Esophagus muscularis mucosa (tissue), 4 donors: ENCODE measurements at places on chromosomes 16 and 17.

GRCh38 chr17:45787044-45787443, 2.9 kb downstream of the CRHR1 start:
- H3K36me3 ChIP-seq: no peaks in the 10 kb centered on the region
- no peak overlapping the region for H3K27ac ChIP-seq
- no peak overlapping the region for H3K4me3 ChIP-seq
- peaks cover 90% of the 10 kb centered on the region for H3K27me3 ChIP-seq

- no peaks in the 10 kb centered on the region for H3K4me1 ChIP-seq
- H3K27me3 ChIP-seq: no peaks in the 10 kb centered on the region
- no peak for DNase-seq
- no peak overlapping the region for H3K4me3 ChIP-seq
- no peaks in the 10 kb centered on the region for H3K36me3 ChIP-seq
These were observed 1540.3 kb downstream of the CDH11 start for GRCh38 chr16:63581570-63581969.

GRCh38 chr16:57021757-57022156, 32.4 kb downstream of the NLRC5 start:
- no peak overlapping the region for H3K4me3 ChIP-seq
- H3K4me1 ChIP-seq: no peaks in the 10 kb centered on the region
- no peak for DNase-seq
- H3K36me3 ChIP-seq: peaks cover 71% of the 10 kb centered on the region

DNA sequence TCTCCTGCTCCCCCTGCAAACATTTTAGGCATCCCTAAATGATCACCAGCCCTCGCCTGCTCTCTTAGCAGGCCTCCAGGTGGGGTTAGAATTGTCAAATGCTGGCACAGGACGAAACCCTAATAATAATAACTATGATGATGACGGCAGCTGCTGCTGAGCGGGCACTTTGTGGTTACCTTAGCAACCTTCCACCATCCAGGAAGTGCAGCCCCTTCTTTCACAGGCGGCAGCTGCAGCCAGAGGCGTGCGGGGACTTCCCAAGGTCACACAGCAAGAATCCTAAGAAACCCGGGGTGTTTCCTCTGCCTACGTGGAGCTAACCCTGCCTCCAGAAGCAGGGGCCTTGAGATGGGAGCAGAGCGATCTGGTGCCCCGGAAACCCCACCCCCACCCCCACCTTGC, 22.4 kb upstream of the EIF1 start:
- DNase-seq: no peak
- peak overlapping the region; percentile 85 for H3K27ac ChIP-seq
- H3K36me3 ChIP-seq: no peaks in the 10 kb centered on the region
- H3K27me3 ChIP-seq: no peaks in the 10 kb centered on the region
- peaks cover 28% of the 10 kb centered on the region for H3K4me1 ChIP-seq

DNA sequence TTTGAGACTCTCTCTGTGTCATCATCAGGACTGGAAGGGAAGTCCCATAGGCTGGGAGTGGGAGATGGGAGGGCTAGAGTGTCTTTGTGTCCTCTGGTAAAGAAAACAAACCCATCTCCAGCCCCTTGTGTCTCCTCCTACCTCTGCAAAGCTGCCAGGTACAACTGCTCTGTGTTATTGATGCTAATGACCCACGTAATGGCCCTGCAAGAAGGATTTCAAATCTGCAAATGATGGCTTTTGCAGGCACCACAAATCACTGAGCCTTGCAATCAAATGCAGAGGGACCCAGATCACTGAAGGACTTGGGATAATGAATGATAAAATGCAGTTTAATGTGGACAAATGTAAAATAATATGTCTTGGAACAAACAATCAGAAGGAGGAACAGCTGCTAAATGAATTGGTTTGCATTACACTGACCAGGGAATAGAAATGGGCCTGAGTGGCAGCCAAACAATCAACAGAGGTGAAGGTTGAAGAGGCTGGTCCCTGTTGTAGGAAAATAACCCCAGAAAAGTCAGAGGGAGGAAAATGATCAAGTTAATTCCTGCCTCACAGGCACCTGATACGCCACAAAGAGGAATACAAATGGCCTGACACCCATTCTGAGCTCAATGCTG, 425.1 kb downstream of the UTP18 start:
- no peaks in the 10 kb centered on the region for H3K36me3 ChIP-seq
- no peaks in the 10 kb centered on the region for H3K4me1 ChIP-seq
- no peaks in the 10 kb centered on the region for H3K27me3 ChIP-seq
- no peak overlapping the region for H3K4me3 ChIP-seq
- DNase-seq: no peak

GRCh38 chr17:37168731-37169353, 206.9 kb upstream of the C17orf78 start:
- DNase-seq: no peak
- H3K4me1 ChIP-seq: no peaks in the 10 kb centered on the region
- no peaks in the 10 kb centered on the region for H3K27me3 ChIP-seq
- no peak overlapping the region for H3K4me3 ChIP-seq
